ENCODE measurements at places on chromosomes 3 and 15.

DNA sequence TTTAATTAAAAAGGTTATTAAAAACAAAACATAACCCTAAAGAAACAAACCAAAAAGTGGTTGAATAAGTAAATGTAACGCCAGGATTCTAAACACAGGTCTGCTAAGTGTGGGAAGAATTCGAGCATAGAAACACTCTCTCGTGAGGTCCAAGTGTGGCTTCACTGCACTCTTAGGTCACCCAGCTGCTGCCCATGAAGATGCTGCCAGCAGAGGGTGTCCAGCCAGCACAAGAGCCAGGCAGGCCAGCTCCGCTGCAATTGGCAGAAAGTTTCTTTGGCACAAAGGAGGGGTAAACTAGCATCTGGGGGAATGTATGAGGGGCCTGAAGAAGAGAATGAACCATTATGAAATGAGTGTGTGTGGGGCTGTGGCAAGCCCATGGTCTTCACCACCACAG, 215.7 kb upstream of the FEZF2 start:
- no peak for DNase-seq

DNA sequence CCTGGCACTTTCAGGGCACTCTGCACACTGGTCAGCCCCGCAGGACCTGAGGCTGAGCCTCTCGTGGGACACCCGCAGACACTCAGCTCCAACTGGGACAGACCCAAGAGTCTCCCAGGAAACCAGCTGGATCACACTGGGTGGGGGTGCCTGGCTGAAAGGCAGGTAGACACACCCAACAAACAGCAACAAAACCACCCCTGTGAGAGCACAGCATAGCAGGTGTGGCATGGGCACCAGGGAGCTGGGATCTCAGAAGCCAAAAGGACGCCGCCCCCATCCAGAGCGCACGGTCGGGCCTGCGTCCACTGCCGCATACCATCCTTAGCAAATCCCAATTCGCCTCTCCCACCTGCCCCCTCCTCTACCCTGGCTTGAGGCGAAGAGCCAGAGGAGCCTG, 154.2 kb upstream of the LINGO1 start:
- DNase-seq: no peak

DNA sequence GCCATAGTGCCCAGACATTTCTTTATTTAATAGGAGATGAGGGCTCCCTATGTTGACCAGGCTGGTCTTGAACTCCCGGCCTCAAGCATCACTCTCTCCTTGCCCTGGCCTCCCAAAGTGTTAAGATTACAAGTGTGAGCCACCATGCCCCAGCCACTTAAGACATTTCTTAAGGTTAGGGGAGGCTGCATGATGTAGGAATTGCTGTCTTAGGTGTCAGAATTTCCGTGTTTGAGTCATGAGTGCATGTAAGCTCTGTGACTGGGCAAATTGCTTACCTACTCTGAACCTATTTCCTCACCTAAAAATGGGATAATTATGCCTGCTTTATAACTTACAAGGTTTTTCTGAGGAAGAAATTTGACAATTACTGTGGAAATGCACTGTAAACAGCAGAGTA, 34.2 kb upstream of the SIAH2 start:
- no peak for DNase-seq

GRCh38 chr3:192505731-192506130, 221.6 kb downstream of the FGF12 start:
- DNase-seq: no peak

DNA sequence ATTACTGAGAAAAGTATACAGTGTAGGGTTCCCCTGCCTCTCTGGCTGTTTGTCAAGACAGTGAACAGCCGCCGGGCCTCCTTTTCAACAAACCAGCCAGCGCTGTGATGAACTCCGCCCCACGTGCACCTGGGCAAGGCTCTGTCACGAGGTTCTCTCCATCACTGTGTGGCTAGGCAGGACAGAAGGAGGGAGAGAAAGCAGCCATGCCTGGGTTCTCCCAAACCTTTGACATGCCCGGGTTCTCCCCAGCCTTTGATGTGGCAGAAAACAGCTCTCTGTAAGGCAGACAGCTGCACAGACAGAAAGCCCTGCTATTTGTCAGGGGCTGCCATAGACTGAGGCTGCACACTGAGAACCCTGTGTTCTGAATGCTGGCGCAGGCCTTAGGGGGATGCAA, 101.4 kb upstream of the TRPM1 start:
- DNase-seq: no peak

DNA sequence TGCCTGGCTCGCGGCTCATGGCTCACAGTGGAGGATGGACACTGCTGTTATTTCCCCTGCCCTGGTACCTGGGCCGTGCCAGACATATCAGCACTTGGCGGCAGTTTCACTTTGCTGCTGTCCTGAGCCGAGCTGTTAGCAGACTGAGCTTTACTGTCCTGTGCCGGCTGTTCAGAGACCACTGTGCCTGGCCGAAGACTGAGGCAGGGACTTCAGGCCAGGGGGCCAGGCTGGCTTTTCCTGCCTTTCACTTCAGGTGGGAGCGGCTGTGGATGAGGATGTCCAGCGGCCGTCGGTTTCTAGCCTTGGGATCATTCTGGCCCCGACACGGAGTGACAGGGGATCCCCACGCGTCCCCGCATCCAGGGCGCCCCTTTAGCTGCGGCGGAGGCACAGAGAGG, 1.1 kb downstream of the ATP10A start:
- DNase-seq: no peak

GRCh38 chr15:70799667-70800450, 36.5 kb upstream of the UACA start:
- DNase-seq: no peak

DNA sequence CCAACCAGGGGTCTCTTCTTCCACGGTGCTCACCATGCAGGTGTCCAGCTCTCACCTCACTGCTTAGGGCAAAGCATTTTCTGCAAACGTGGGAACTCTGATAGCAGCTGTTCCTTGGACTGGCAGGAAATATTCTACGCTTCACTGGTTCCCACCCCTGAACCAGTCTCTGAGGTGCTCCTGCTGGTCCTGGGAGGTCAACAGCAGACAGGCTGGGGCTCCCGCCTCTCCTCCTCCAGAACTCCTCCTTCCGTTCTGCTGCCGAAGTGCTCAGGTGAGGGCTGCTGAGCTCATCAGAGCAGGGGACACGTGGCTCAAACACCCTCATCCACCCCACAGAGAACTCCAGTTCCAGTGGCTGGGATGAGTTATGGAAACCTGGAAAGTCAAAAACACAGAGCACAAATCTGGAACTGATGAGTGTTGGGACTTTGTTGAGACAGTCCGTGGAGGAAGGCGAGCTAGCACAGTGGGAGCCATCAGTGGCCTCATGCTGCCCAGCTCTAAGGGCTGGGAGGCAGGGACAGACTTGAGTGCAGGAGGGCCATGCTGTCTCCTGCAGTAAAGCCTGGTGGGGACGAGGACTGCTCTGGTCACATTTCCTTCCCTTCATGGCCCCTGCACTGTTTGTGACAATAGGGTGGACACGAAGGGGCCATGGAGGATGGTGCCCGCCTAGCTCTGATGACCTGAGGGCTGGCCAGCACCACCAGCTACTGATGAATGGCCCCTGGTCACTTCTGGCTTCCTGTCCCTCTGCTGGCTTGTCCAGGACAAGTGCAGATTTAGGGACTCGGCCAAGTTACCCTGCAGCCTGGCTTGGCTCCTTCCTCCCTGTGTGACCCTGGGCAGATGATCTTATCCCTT, 137.8 kb downstream of the KLF13 start:
- DNase-seq: no peak

- no peak for DNase-seq
Measured at GRCh38 chr3:81851176-81851575, 89.7 kb upstream of the GBE1 start.

DNA sequence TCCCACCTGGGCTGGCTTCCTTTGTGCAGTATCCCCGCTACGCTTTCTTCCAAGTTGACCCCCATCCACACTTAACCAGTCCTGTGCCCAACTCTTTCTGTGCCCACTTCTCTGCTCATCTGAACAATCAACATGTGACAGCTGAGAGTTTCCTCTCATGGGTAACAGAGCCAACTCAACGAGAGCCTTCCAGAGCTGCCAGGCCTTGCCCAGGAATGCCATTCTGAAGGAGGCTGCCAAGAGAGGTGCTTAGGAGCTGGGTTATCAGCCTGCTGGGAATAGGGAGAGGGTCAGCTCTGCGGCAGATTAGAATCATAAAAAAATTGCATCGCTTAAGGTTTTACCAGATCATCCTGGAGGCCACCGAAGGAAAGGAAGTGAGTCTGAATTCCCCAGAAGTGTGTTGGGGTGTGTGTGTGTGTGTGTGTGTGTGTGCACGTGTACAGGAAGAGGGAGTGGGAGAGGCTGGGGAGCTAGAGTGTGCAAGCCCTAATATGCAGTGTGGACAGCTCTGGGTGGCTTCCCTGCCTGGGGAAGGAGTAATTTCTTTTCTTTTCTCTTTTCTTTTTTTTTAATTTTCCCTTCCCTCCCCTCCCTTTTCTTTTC, 66.7 kb downstream of the ITGA11 start:
- DNase-seq: no peak

DNA sequence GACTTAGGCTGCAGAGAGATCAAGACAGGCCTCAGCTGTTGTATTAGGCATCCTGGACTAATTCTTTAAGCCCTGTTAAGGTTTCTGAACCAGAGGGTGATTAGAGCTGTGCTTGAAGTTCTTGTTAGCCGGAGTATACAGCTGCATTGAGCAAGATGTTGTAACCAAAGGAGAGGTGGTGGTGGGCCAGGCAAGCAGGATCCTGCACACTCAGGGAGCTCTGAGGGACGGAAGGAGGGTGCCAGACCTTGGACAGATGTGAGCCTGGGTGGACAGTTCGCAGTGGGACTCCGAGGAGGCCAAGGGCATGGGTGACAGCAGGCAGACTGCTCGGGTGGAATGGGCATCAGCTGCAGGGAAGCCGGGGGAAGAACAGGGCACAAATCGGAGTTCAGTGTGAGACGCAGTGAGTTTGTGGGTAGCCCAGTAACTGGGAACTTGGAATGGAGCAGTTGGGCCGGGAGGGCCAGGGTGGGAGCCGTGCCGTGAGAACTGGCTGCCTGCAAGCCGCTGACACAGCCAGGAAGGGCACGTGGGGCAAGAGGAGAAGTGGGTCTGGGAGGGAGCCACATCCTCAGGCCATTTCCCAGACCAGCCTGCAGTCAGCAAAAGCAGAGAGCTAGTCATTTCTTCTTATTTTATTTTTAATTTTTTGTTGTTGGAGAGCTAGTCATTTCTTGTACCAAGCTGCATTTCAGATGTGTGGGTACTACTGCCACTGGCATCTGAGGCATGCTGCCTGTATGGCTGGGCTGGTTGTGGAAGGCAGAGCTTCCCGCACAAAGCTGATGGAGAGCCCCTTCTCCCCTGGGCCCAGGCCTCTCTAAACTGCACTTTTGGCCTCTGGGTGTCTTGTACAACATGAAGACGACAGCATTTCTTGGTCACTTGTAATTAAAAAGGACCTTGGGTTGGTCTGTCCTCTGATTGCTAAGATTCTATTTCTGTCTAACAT, 61.0 kb downstream of the PGPEP1L start:
- no peak for DNase-seq

DNA sequence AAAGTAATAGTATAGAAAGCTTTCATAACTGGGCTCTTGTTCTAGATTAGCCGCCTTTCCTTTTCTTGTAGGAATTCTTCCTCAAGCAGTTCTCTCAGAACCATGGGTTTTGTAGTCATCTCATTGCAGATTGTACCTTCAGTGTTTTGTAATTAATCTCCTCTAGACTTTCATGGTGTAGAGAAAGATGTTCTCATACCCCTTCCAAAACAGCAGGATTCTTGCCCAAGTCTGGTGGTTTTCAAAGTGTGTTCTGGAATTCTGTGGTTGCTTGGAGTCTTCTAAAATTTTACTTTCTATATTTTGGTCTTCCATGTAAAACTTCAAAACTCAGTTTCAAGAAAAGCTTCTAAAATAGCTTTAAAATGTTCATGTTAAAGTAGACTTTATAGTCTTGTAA, 293.8 kb downstream of the PTPRG start:
- no peak for DNase-seq

- no peak for DNase-seq
Measured at GRCh38 chr3:161108840-161109239, 3.7 kb upstream of the B3GALNT1 start.

DNA sequence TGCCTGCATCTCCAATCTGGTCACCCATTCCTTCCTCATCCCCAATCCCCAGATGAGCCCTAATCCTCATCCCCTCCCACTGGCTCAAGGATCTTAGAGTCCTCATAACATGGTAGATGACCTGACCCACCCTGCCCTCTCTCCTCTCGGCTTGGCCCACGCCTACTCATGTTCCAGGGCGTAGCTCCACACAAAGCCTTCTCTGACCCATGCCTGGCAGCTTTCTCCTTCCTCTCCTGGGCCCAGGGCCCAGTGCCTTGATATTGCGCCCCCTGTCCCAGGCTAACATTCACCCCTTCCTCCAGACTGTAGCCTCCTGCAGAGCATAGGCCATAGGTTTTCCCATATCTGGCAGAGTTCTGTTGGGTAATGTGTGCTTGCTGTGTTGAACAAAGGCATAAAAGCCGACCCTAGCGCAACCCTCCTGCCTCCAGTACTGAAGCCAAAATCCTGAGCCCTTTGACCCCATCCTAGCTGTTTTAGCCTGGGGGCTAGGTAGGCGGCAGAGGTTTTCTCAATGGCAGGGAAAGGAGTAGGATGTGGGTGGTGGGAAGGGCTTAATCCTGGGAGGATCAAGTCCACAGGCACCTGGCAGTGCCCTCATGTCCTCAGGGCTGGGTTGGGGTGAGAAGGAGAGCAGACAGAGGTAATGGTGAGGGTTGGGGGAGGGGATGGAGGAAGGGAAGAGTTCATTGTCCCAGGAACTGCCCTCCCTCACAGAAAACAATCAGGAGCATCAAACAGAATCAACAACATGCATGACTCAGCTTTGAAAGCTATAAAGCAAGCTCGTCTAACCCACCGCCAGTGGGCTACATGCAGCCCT, 35.5 kb downstream of the MESD start:
- DNase-seq: no peak

DNA sequence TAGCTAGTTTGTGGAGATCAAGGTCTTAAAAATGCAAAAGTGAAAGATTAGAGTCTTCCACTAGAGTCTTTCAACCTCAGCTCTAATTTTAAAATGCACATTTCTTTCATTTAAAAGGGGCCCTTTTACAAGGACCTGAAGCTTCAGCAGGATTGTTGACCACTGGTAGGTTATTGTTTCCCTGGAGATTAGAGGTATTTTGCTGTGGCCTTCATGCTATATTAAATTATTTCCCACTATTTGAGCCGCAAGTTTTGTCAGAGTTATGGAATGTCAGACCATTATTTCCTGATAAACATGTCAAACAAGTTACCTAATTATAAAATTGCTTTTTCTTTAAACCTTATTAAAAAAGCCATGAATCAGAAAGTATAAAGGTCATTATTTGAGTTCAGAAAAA, 103.1 kb upstream of the CCNL1 start:
- DNase-seq: no peak

DNA sequence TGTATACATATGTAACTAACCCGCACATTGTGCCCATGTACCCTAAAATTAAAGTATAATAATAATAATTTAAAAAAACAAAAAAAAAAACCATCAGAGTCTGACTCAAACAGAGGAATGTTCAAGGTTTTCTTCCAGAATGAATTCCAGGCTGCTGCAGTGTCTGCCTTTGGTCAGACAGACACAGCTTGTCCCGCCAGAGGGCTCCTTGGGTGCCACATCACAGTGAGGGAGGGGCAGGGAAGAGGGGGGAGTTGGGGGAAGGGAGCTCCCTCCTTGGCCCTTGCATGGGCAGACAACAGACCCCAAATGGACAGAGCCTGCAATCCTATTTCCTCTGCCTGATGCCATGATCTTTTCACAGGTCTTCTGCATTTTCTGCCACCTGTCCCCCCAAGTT, 36.5 kb downstream of the ITGB5 start:
- no peak for DNase-seq
